ENCODE measurements at places on chromosomes 3 and 15.

- DNase-seq = no peak
Measured at GRCh38 chr15:38486936-38487335, 33.0 kb downstream of the FAM98B start.

DNA sequence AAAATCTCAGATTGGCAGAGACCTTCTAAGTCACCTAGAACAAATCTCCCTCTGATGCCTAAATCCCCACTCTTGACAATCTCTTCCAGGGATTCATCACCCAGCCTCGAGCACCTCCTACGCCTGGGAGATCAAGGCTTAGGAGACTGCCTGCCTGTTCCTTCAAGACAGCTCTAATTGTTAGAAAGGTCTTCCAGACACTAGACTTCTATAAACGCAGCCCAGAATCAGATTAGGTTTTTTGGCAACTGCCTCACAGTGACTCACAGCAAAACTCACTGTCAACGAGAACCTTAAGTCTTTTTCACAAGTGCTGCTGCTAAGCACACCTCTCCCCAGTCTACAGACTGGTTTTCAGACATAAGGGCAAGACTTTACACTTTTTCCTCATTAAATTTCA, 23.1 kb downstream of the SRGAP3 start:
- DNase-seq = no peak

DNA sequence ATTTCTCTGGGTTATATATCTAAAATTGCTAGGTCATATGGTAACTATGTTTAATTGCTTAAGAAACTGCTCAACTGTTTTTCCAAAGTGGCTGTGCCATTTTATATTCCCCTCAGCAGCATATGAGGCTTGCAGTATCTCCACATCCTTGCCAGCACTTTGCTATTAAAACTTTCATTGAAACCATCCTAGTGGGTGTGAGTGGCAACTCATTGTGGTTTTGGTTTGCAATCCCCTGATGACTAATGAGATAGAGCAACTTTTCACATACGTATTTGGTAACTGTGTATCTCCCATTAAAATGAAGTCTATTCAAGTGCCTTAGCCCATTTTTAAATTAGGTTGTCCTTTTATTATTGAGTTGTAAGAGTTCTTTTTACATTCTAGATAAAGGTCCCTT, 17.3 kb downstream of the KPNA1 start:
- DNase-seq = no peak

DNA sequence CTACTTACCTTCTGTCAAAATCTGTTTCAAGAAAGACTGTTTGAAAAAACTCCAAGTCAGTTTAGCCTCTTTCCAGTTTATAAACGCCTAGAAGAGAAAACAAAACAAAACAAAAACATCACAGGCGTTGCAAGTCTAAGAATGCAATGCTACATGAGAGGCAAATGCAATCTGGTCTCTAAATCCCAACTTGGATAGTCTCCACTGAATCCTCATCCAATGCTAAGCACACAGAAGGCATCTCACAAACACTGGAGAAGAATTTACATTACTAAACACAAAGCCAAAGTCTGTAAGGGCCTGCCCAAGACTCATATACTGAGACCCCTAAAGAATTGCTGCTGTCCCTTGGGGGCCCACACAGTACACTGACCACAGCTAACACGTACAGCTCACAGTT, 18.4 kb downstream of the RFT1 start:
- DNase-seq = no peak

- DNase-seq = no peak
Measured at GRCh38 chr15:57565311-57565710, 26.4 kb upstream of the MYZAP start.

DNA sequence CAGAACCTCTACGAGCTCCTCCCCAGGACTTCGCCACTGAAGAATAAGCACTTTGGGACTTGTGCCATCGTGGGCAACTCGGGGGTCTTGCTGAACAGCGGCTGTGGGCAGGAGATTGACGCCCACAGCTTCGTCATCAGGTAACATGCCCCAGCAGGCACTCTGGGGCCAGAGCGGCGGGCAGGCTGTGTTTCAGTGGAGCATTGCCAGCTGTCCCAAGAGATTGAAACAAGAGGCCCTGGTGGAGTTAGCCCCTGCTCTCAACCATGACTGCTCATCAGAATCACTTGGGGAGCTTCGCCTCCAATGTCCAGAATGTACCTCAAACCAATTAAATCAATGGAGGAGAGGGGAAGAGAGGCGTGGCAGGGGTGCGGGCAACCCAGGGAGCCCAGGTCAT, 44.8 kb downstream of the ST8SIA2 start:
- DNase-seq = no peak

DNA sequence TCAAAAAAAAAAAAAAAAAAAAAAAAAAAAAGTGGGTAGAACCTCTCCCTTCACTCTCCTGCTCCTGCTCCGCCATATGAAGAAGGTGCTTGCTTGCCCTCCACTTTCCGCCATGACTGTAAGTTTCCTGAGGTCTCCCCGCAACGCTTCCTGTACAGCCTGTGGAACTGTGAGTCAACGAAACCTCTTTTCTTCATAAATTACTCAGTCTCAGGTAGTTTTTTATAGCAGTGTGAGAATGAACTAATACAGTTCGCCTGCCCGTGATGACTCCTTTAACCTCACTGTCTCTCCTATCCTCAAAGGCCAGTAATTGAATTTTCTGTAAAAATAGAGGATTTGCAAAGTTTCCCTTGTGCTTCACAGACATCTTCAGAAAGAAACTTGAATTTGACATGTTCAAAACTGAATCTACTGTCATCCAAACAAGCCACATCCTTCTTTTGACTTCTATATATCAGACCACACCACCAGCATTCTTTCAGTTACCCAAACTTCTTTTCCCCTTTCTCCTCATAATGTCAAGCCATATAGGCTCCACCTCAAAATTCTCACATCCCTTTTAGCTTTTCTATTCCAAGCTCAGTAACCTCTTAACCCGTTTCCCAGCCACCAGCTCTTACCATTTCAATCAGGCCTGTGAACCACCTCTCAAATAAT, 44.3 kb downstream of the P2RY1 start:
- no peak for DNase-seq

DNA sequence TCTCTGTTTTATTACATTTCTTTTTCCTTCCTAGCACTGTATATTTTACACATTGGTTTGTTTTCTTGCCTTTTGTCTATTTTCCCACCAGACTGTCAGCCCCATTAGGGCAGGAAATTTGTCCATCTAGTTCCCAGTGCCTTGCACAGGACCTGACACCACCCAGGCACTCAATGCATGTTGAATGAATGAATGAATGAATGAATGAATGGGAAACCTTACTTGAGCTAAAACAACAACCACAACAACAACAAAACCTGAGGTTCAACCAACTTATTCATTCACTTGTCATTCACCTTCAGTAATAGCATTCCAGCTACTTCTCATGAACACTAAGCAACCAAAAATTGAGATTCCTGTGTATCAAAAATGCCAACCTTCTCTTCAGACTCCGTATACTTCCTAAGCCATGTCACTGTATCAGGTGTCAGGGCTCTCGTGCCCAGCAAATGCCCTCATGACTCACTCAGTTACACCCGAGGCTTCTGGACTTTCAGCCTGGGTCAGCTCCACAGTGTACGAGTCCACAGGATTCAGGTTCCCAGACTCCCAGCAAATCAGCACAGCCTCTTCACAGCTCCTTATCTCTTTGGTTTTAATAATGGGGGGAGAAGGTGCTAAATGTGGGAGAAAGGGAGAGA, 37.3 kb downstream of the FSD2 start:
- no peak for DNase-seq

GRCh38 chr3:186461141-186461540, 83.0 kb downstream of the CRYGS start:
- no peak for DNase-seq

- no peak for DNase-seq
Measured at GRCh38 chr15:98948941-98949340, 58.7 kb downstream of the PGPEP1L start.

DNA sequence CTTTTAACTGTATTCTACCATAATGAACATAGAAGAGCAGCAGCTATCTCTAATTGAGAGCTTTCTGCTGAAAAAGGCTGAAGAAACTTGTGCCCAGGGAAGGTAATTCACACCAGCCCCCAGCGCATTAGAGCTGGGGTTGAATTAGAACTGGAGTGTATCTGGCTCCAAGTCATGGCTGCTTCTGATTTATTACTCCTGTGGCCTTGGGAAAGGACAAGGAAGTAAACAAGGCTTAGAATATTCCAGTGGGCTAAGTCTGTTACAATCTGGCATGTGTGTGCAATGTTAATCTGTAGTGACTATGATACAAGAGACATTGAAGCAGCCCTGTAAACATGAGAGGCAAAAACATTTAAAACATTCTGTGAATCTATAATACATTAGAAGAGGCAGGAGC, 18.1 kb downstream of the CPA3 start:
- no peak for DNase-seq

- DNase-seq = no peak
Measured at GRCh38 chr15:92909136-92909781, 9.1 kb downstream of the CHD2 start.

GRCh38 chr3:33942483-33943150, 144.2 kb downstream of the PDCD6IP start:
- DNase-seq = no peak

DNA sequence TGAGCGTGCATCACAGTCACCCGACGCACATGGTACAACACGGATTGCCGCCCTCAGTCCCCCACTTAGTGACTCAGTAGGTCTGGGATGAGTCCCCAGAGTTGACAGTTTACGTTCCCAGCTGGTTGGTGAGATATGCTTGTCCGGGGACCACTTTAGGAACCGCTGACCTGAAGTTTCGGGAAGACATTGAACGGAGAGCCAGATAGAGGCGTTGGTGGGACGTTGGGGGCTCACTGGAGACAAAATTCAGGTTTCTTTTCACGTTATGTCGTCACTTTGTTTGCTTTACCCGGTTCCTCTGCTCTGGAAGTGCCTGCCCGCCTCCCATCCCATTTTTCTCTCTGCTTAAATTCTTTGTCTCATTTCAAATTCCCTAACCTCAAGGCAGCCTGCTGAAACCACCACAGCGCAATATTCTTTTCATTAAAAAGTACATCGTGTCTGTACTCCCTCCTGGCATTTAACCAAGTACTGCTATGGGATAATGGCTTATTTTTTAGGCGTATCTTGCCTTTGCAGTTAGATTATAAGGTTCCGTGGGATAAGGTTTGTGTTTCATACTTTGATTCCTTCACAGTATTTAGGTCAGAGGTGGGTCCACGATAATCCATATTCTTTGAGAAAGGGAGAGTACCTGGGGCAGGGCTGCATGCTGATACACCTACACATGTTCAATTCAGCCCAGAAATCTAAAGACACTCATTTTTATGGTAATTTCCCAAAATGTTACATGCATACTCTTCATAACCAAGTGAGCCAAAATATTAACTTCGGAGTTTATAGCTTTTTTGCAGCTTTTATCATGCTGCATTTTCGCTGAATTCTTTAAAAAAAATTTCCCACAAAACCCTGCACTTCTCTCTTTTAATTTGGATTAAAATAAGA, 921 bp downstream of the LMLN start:
- no peak for DNase-seq

GRCh38 chr3:101676765-101677435, at the start of gene ZBTB11:
ZBTB11 (minus strand) TSS chr3:101677132; CDS start chr3:101676914, 218 bp downstream.
- DNase-seq = peak; percentile 99

GRCh38 chr3:15969874-15970640, 172.3 kb upstream of the ANKRD28 start:
- DNase-seq = no peak

GRCh38 chr3:30180310-30181177, 425.9 kb upstream of the TGFBR2 start:
- no peak for DNase-seq

GRCh38 chr15:87365186-87365585, 891.4 kb downstream of the NTRK3 start:
- no peak for DNase-seq

DNA sequence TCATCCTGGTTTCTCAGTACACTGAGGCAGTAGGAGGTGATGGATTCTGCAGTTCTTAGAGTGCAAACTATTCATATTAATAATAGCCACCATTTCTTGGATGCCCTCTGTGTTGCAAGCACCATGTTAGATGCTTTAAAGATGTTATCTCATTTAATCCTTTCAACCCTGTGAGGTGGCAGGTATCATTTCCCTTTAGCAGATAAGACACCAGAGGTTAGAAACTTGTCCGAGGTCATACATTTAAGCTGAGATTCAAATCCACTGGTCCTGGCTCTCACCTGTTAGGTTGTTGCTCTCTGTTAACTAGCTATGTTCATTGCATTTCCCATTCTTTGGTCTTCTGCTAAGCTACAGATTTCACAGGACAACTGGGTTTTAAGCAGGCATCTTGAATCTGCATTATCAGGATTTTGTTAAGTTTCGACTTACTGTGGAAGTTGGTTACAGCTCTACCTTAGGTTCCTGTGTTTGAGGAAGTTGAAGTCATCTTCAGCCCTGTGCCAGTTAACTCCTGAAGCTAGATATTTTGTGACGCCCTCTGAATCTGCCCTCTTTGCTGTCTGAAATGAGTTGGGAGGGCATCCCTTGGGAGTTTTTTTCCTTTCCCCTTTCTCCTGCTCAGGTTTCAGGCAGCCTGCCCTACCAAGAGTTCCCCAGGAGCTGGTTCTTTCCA, 6.4 kb downstream of the PDE8A start:
- no peak for DNase-seq

GRCh38 chr3:50123394-50124051, 31.6 kb upstream of the SEMA3F start:
- DNase-seq = no peak

DNA sequence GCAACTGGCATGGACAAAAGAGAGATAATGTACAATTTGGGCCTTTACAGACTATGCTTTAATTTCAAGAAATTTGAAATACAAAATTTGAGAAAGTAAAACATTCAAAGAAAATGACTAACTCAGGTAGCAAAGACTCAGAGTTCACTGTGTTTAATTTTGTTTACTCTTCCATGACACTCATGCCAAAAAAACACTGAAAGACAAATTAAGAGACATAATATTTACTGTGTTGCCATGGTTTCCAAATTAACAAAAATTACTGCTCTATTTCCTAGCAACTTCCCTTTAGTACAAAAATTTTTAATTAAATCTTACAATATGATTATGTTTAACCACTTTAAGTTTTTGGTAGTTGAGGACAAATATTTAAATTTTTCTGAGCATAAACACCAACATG, 29.6 kb downstream of the LRRFIP2 start:
- DNase-seq = peak; percentile 30

- no peak for DNase-seq
Measured at GRCh38 chr3:25457671-25458419, 29.8 kb downstream of the RARB start.

DNA sequence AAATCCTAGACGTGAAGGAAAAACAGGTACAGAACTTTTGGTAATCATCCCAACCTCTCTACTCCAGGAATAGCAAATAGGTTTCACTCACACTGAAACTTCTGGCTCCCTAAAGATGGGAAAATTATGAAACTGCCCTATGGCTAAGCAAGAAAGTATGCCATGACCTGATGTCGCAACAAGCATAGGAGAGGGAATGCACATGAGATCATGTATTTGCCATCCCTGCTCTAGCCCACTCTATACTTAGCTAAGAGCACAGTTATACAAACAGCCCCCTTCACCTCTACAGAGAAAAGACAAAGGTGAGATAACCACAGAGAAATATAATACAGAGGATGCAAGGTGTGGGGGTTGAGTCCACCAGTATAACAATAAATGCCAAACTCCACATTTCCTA, 102.7 kb downstream of the TBC1D5 start:
- DNase-seq = peak; percentile 92

GRCh38 chr3:171614318-171614921, 154.2 kb upstream of the TNIK start:
- DNase-seq = peak; percentile 4

- no peak for DNase-seq
Measured at GRCh38 chr3:15679306-15679705, 77.8 kb downstream of the BTD start.

Measured in HepG2 (cell line).